ENCODE measurements at places on chromosomes 3 and 15.
A peak's percentile ranks its signal among the peaks of the same experiment; 100 is the strongest.

- no peak for DNase-seq
These were observed 226.6 kb upstream of the ROBO1 start for GRCh38 chr3:79994397-79994796.

DNA sequence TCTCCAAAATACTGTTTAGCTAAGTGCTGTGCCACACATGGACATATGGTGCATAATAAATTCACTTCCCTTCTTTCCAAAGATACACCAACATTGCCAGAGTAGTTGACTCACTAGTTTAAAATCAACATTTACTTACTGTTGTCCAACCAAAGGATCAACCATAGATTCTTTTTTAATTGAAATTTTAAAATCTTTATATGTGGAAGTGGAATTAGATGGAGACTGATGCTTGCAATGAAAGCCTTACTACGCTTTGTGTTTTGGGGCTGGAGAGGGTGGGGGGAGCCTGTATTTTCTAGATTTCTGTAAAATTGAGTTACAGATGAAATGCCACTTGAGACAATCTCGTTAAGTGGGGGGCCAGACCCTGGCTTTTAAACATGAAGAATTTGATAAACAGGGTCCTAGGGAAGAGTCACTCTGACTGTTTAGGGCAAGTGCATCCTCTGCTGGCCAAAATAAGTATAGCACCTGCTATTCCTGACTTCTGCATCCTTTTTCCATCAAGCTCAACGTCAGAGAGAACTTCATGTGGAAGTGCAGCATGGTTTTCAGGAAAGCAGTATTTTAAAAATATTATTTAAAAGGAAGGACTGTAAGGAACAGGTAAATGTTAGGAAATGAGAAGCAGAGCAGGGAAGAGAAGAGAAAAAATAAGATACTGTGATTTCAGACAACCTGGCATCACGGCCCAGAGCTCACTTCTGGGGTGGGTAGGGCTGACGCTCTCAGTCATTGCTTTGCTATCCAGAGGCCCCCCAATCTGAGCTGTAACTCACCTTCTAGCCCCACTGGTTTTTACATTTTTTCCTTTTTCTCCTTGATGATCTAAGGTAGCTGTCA lies 76.7 kb downstream of the BOC start:
- DNase-seq, result peak; percentile 54

DNA sequence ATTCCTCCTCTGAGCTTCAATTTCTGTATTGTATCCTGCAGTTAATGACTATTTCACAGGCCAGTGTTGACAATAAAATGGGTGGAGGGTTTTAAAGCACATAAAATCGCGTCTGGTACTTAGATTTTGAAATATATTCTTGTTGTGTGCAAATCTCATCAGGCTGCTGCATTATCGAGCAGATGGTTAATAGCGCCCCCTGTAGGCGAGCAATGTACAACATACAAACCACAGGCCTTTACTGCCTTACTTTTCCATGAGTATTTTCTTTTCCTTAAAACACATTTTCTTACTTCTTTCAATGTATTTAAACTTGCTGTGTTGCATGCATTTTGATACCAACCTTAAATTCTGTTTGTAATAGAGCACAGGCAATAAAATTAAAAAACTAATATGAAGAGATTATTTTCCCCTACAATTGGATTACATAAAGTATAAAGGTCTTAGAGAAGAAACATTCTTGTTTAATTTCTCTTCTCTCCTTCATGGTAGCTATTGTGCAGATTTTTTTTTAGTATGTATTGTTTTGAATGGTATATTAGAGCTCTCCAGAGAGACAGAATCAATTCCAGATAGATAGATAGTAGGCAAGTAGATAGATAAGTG lies 608.4 kb downstream of the CADM2 start:
- peak; percentile 79 for DNase-seq

GRCh38 chr3:75042941-75043340 lies 428.5 kb upstream of the CNTN3 start:
- no peak for DNase-seq

GRCh38 chr3:49007068-49007770 lies at the start of gene WDR6:
WDR6 (plus strand) TSS chr3:49007391; CDS start chr3:49007432, 41 bp downstream.
- peak; percentile 97 for DNase-seq

GRCh38 chr15:74868059-74868458 lies 5.1 kb downstream of the SCAMP2 start:
- no peak for DNase-seq

- no peak for DNase-seq
These were observed 53.3 kb upstream of the LIPC start for GRCh38 chr15:58378241-58379085.

DNA sequence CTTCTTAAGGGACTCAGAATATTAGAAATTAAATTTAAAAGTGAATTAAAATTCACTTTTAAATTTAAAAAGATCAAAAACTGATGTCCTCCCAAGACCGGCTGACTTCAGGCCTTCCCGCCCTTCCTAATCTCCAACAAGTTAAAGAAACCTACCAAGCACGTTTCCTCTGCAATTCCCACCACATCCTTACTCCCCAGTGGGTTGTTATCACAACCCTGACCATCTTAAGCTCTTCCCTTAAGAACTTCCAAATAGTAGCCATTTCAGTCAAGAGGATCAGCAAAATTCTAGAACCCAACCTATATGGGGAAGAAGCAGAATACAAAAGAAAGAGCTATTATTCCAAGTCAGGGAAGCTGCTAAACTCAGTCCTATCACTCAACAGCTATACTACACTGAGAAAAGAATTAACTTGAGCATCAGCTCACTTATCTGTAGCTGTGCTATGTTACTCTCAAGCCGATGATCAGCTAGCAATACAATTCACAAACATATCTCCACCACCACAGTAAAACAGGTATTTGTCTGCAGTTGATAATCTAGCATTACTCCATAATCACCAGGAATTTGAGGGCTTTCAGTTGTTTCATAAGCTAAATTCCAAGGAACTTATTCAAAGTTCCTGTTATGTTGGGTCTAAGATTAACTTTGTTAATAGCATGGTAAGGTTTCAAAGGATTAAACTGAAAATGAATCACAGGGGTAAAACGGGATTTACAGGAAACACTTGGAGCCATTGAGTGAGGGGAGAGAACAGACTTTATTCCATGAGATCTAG lies 14.3 kb downstream of the ABCC5 start:
- no peak for DNase-seq

DNA sequence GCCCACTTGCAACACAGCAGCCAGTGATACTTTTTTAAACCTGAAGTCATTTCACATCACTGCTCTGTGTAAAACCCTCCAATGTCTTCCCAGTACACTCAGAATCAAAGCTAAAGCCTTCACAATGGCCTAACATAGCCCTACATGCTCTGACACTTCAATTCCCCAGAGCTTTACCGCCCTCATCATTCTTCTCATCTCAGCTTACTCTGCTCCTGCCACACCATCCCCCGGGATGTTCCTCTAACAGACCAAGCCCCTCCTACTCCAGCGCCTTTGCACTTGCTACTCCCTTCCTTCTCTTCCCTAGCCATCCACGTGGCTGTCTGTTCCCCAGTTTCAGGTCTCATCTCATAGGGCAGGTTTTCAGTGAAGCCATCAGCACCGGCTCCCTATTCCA lies 194.0 kb downstream of the SSR3 start:
- DNase-seq, result no peak

DNA sequence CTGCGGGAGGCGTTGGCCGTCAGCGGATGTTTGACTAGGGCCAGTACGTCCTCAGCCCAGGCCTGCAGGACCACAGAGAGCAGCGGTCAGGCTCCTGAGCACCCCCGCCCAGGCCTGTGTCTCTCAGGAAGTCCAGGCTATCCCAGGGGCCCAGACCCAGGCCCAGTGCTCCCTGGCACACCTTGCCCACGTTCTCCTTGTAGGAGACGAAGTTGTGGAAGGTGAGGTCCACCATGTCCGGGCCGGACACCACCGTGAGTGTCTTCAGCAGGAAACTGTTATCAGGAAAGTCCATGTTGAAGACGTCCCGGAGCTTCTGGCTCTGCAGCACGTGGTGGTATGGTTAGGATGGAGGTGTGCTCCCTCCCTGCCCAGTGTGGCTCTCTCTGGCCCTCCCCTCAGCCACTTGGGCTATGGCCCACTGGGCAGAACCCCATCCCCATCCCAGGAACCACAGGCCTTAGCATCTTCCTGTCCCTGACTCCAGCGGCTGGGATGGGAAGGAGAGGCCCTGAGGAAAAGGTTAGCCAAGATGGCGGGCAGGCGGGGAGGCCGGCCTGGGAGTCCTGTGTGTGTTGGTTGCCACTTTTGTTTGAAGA lies 5.3 kb downstream of the PLCB2 start:
- no peak for DNase-seq

DNA sequence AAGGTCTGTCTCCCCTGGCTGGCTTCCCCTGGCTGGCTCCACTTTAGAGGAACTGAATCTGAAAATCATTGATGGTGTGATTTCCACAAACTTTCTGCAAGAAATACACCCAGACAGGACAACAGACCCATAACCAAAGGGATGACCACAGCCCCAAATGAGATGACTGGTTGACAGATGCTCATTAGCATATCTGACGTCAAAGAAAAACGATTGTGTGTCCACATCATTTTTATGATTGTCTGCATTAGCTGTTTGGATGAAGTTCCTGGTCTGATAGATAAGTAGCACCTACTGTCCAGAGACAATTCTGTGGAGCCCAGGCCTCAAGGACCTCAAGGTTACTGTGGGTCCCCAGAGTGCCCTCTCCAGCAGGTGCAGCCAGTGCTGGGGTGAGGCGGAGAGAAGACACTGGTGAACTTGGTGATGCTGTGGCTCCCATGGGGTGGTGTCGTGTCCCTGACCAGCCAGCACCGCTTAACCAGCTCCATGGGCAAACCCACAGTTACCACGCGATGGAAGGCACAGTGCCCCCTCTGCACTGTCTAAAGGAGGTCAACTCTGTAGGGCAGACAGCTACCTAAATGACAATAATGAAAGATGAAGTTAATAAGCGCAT lies 127.4 kb downstream of the NSMCE3 start:
- DNase-seq, result no peak

DNA sequence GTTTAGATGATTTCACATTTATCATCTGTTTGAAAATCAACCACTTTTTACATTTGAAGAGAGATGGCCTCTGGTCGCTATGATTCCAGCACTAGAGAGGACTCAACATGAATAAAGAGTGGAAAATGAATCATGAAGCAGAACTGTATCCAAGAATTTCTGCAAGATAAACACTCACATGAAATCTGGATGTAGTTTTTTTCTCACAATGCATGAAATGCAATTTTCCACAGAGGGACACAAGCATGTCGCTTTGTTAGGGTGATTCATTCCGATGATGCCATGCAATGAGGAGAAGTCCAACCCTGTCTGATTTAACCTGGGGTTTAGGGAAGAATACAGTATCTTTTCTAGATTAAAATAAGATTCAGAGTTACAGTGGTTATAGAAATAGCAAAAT lies 50.4 kb upstream of the ADCY5 start:
- no peak for DNase-seq

- no peak for DNase-seq
These were observed 66.8 kb upstream of the KBTBD8 start for GRCh38 chr3:66931291-66931690.

GRCh38 chr15:29130951-29131839 lies 138.4 kb downstream of the NSMCE3 start:
- no peak for DNase-seq

DNA sequence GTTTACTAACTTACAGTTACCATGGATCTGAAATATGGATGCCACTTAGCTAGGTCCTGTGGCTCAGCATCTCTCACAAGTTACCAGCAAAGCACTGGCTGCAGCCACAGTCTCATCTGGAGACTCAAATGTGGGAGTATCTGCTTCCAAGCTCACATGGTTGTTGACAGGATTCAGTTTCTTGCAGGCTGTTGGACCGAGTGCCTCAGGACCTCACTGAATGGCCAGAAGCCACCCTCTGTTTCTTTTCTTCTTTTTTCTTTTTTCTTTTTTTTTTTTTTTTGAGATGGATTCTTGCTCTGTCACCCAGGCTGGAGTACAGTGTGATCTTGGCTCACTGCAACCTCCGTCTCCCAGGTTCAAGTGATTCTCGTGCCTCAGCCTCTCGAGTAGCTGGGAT lies 20.1 kb upstream of the AMOTL2 start:
- no peak for DNase-seq

DNA sequence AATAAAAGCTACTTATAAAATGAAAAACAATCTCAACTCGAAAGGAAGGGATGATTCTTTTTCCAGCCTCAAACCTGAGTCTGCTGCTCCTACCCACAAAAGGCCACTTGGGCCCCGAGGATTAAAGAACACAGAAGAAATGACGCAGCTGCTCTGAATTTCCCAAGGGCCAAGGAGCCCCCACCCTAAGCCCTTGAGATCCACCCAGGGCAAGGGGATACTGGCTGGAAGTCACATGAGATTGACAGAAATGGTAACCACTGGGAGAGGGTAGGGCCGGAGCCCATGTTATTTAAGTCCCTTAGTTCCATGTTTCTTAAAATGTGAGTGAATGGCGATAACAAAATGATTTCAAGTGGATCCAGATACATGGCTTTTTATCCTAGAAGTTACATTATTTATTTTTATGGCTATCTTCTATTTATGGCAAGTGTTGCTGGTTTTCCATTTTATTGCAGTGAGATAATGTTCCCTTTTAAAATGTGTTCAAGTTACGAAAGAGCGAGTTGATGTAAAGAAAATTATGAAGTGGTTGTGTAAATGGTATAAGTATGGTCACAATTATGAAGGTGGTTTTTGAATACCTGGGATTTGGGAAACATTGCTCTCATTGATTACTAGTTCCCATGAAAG lies 16.8 kb downstream of the IGDCC4 start:
- DNase-seq, result no peak

DNA sequence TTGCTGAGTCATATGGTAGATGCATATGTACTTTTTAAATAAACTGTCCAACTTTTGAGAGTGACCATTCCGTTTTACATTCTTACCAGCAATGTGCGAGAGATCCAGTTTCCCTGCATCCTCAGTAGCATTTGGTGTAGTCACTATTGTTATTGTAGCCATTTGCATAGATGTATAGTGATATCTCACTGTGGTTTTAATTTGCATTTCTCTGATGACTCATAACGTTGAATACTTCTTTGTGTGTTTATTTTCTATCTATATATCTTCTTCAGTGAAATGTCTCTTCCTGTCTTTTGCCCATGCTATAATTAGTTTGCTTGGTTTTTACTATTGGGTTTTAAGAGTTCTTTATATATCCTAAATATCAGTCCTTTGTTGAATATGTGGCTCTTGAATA lies 255.7 kb upstream of the GRM7 start:
- no peak for DNase-seq

DNA sequence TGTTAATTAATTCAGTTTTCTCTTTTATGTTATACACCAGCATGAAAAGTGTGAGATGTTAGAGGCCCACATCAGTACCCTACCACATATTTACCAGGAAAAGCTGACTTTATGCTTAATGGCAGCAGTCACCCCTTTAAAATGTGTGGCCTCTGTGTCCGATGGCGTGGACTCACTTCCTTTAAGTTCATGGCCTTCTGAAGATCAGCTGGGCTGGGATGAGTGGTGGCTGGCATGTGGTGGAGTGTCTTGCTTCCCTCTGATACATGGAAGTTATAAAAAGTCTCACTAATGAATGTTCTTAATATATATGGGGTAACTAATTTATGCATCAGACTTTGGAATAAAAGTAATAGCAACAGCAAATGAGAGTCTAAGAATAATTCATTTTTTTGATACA lies 32.1 kb downstream of the PPARG start:
- no peak for DNase-seq

DNA sequence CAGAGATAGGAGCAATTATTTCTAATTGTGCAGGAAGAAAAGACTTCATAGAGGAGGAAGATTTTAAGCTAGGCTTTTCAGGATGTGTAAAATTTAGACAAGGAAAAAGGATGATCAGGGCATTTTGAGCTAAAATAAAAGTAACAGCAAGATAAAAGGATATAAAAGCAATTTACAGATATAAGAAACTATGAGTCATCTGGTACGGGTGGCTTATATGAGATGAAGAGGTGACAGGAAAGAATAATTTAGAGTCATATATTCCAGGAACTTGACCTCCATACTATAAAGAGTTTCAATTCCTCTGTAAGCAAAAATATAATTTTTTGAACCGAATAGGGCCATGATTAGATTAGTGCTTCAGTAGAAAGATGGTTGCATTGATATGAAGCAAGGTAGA lies 273.7 kb downstream of the RBMS3 start:
- no peak for DNase-seq
